D341Med (cell line): ENCODE measurements at places on chromosomes 1 and 21.

DNA sequence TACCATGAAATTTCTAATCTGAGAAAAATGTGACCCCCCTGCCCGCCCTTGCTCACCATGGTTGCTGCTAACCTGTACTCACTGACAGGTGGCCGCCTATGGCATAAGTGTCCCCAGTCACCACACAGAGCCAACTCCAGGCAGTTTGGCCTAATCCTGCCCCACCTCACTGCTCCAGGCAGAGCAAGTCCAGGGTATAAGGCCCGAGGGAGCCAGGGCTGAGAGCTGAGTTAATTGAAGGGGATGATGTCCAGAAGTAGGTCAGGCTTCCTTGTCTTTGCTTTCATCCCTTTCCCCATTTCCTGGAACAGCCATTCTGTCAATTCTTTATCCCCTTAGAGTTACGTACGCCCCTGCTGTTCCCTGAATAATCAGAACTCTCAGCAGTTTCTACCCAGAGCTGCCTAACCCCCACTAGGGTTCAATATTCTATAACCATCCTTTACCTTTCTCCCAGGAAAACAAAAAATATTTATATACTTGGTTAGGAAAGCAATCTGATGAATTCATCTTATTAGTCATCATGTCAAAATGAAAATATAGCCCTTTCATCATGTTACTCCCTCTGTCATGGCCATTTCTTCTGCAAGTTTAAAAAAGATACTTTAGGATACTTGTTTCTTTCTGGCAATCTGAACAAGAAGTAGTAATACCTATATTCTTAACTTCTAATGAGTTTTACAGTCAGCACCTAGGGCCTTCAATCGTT, 29.4 kb upstream of the CD101 start:
- DNase-seq = no peak

DNA sequence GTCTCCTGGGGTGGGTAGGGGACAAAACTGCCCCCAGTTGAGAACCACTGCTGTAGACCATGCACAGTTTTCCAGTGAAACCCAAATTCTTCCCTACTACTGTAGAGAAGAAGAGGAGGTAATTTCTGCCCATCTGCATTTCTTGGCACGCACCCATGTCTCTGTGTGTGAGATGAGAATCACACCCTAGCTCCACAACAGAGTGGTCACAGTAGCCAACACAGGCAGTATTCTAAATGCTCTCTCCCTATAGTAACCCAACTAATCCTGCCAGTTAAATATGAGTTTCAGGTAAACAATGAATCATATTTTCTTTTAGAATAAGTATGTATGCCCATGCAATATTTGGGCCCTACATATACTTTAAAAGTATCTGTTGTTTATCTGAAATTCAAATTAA, 1.2 kb upstream of the CAPN2 start:
- no peak for DNase-seq

GRCh38 chr1:169486281-169487051, 722 bp upstream of the SLC19A2 start:
- no peak for DNase-seq

- no peak for DNase-seq
Observed at GRCh38 chr1:28323720-28324119, 5.1 kb upstream of the MED18 start.

DNA sequence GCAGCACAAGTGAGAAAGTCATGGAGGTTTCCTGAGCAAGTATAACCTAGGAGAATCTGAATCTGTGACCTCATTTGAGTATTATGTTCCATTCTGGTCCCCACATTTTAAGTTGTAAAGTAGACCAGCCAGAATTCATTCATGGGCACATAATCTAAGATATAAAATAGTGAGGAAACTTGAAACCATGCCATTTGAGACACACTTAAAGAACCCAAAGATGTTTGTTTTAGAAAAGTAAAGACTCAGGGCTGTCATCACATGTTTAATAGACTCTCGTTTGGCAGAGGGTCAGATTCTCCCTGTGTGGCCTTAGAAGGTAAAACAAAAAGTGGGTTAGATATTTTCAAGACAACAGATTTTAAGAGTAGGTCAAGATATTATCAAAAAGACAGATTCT, 6.4 kb downstream of the SZT2 start:
- no peak for DNase-seq

DNA sequence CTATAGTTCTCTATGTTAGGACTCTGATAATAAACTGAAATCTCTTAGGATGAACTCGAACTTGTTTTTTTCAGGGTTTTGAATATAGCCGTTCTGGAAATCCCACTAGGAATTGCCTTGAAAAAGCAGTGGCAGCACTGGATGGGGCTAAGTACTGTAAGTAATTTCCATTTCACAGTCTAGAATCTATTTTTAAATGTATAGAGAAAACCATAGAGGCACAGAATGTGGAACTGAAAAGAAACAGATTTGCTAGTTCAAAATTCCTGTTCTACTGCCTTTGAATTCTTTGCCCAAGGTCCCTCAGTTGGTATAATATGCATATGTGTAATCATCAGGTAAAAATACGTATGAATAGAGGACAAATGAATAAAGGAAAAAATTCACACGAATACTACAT, 4.8 kb downstream of the CTH start:
- no peak for DNase-seq

- DNase-seq = peak; percentile 77
Observed at GRCh38 chr1:47175227-47175934, 14.5 kb downstream of the PDZK1IP1 start.

- no peak for DNase-seq
Observed at GRCh38 chr1:5734996-5735395, 257.2 kb downstream of the NPHP4 start.

GRCh38 chr1:90779573-90779972, 62.5 kb upstream of the BARHL2 start:
- DNase-seq = no peak
